ENCODE measurements at places on chromosomes 5 and 9. TPM values are rescaled to one million over a fixed set of nuclear protein-coding genes. Genes with fewer than 3 reads are reported as not detected.

Gene GFPT2
- 1.5 TPM for total RNA-seq

DNA sequence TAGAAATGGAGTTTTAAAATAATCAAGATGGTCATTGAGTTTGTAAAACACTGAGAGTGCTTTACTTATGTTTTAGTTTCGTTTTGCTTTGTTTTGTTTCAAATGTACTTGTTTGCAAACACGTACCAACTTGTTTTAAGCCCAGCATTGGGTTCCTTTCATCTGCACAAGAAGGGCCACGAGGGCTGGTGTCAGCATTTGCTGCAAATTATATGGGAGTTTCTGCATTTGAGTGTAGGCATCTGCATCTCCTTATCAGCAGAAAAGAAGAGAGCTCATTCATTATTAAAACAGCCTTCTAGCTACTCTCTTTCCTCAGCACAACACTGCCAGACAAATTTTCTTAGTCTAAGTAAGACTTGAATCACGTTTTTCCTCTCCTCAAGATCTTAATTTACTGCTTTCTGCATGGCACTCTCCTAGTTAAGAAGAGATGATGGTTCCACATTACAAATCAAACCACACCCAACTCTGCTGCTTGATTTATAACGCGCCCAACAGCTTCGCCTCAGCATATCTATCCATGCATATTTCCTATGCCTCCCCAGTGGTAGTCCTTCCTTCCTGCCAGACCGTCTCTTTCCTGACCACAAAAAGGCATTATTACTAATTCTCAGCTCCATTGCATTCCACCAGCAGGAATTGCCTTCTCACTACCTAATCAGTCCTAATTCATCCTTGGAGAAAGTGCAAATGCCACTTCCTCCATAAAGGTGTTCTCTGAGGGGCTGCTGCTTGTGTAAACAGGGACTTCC, 95.2 kb upstream of the CAST start:
- H3K36me3 ChIP-seq = no peaks in the 10 kb centered on the region
- peak overlapping the region; percentile 3 for H3K4me3 ChIP-seq

Gene CSF1R
- 0.52 TPM for total RNA-seq

Gene RLN1
- 0.84 TPM for total RNA-seq

Gene HSPA4
- total RNA-seq = 42.2 TPM
